ENCODE measurements at places on chromosomes 1 and 21.
A peak's percentile ranks its signal among the peaks of the same experiment; 100 is the strongest.

- DNase-seq, result no peak
Measured at GRCh38 chr1:87203904-87204303, 124.8 kb upstream of the LMO4 start.

GRCh38 chr1:158121604-158122254 lies 59.0 kb upstream of the CD1D start:
- no peak for DNase-seq

DNA sequence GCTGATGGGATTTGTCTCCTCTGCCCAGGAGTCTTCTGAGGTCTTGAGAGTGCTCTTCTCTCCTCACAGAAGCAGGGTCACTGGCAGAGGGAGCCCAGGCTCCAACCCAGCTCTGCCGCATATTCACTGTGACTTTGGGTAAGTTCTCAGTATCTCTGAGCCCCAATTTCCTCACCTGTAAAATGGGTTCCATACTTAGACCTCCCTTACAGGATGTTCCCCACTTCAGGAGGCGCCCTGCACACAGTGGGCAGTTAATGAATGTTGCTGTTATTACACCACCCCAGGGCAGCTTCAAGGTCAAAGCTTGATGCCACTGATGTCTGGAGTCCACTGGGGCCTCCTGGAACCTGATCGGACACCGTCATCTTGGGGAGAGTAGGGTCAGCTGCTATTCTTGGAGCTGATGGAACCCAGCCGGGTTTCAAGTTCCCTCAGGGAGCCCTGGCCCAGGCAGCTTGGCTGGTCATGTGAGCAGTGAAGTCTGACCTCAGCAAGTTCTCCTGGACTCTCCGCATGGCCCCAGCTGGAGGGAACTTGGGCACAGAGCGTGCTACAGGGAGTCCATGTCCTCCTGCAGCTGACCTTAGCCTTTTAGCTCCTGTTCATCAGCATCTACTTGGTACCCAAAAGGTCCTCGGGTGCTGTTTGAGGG lies 21.8 kb downstream of the COA7 start:
- peak; percentile 68 for DNase-seq

DNA sequence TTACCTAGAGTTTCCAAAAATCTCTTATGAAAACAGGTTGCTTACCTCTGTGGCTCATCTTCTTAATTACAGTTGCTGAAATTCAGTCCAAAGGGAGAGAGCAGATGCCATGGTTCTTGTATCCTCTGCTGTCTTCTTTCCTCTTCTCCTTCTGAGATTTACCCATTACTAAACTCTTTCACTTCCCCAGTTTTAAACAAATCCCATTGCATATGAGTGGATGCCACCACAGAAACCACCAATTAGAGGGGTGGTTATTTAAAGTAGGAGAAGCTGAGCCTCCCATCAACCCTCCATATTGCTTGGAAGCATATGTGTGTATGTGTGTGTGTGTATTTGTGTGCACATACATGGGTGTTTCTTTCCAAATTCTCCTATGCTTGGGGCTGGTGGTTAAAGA lies 128.5 kb upstream of the KCNK1 start:
- no peak for DNase-seq

DNA sequence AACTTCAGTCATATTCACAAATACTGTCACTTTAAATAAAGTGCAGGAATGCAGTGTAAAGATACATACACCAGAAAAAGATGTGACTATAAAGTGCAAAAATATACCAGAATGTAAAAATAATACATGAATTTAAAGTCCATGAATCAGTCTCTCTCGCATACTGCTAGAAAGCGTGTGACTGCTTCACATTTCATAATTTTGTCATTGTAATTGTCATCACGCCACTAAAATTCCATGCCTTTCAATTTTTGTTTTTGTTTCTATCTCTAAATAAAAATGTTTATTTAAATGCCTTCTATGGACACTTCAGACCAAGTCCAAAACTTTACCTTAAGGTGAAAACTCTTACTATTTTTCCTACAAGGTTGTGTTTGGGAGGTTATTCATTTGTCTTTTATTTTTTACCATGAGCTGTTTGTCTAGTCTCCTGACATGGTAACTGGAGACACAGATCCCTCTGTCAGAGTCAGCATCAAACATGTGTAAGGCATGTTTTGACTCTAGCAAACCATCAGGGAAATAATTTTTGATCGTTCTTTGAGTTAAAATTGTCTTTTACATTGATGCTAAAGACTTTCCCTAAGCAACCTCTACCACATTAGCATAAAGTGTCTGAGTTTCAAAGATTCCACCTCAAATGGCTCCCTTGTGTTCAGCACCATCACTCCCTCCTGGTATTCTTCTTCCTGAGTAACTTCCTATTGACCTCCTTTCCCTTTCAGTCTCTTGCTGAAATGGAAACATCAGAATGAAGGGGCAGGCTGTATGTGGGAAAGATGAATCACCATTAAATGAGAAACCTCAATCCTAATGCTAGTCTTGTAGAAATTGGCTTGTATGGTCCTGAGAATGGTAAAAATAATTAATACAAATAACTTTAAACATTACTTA lies 14.0 kb upstream of the AIM2 start:
- DNase-seq, result no peak

DNA sequence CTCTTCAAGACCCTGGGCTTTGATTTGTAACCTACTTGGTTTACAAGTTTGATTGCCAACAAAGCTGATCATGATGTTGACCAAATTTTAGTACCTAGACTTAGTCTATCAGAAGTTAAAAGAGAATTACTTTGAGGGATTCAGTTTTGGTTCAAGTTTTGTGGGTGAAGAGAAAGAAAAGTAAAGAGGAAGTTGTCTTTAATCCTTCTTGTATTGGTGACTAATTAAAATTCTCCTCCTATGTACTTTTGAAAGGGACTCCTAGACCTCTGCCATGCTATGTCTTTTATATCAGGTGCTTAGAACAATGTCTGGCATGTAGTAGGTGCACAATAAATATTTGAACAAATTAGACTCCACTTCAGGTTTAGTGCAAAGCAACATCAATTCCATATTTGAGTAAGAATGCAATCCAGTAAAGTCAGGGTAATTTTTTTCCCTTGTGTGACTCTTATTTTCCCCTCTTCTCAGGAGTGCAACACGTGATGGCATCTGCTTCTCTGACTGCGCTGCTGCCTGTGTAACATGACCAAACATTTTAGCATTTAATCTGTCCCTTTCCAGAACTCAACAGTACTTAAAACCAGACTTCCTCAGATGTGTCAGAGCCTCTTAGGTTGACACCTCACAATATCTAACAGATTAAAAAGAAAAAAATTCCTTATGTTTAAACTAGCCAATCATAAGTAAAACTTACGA lies 41.1 kb upstream of the KCNQ4 start:
- DNase-seq, result no peak

- no peak for DNase-seq
Measured at GRCh38 chr21:26433386-26433785, 139.7 kb downstream of the CYYR1 start.

GRCh38 chr1:203621559-203622262 lies 4.9 kb upstream of the ATP2B4 start:
- no peak for DNase-seq

DNA sequence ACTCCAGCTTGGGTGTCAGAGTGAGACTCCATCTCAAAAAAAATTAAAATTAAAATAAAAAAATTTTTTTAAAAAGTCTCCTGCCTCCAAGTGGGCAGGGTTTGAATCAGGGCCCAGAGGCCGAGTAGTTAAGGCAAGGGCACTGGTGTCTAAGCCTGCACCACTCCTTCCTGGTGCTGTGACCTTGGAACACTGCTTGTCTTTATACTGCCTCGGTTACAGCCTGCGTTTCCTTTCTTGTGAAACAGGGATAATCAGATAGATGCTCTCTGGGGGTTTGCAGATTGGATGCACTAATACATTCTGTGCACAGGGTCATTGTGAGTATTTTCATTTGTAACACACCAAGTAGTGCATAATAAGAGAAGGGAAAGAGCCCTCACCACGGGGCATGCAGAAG lies 58.4 kb upstream of the EFHD2 start:
- DNase-seq, result no peak

DNA sequence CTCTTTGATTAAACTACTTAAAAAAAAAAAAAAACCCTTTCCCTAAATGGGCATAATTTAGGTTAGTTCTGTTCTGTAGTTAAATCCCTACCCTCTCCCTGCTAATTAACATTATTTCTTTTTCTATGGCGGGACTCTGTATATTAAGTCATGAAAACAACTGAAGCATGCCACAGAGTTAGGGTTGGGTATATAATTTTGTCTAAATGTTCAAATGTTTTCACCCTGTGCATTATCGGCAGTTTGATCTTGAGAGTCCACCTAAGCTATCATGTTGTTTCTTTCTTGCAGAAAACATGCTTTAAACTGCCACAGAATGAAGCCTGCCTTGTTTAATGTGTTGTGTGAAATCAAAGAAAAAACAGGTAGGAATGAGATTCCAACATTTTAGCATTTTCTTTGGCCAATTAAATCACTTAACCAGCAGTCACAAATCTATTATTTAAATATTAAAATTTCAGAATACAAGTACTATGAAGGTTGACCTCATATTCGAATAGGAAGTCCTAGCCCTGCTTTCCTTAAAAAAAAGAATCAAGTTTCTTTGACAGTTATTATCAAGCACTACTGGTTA lies 4.0 kb downstream of the PBX1 start:
- no peak for DNase-seq

DNA sequence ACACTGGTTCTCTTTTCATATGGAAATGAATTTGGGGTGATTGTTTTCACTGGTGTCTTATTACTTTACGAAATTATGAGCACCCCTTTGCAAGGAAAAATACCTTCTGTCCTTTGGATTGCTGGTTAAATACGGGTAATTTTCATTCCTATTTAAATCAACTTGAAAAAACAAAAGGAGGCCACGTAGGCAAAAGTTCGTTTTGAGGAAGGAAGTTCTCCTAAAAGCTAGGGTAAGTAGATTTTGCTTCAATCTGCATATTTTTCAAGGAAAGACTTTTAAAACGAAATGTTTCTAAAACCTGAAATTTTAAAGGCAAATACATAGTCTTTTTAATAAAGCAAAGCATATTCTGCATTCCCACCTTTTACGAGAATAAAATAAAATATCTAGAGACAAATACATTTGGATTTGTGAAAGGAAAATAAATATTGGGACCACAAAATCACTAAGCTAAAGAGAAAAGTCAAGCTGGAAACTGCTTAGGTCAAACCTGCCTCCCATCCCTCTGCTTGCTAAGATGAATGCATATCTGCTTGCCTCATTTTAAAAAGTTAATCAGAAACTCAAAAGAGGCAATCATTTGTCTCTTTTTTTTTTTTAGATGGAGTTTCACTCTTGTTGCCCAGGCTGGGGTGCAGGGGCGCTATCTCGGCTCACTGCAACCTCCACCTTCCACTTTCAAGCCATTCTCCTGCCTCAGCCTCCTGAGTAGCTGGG lies 70.9 kb upstream of the ETS2 start:
- DNase-seq, result no peak

DNA sequence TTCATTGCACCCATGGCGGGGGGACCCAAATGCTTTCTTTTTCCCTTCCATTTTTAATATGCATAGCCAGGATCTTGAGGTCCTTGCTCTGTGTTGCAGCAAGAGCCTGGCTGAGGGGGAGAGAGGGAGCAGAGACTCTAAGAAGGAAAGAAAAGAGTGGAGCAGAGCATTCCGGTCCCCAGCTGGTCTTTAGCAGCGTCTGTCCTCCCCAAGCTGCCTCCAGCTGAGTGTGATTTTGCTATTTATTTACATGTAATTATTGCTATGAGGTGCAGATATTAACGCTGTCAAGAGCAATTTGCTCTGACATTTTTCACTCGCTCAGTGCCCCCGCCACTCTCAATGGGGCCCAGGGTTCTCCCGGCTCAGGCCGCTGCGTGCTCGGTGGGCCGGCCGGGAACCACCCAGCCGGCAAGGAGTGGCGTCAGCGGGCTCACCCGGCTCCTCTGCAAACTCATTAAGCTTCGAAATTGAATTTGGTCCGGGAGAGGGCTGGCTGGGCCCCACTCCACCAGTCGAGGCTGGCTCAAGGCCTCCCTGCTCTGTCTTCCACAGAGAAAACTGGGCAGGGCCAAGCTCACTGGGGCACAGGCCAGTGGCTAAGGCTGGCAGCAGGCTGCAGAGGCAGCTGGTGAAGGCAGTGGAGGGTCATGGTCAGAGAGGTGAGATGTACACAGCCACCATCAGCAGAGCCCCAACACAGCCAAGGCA lies 93.2 kb downstream of the PAX7 start:
- DNase-seq, result peak; percentile 36

GRCh38 chr1:240739754-240740153 lies 127.8 kb upstream of the GREM2 start:
- DNase-seq, result no peak

GRCh38 chr1:104953555-104953954 lies 1203.9 kb downstream of the AMY1C start:
- no peak for DNase-seq

GRCh38 chr1:213829780-213830179 lies 158.0 kb upstream of the PROX1 start:
- no peak for DNase-seq

DNA sequence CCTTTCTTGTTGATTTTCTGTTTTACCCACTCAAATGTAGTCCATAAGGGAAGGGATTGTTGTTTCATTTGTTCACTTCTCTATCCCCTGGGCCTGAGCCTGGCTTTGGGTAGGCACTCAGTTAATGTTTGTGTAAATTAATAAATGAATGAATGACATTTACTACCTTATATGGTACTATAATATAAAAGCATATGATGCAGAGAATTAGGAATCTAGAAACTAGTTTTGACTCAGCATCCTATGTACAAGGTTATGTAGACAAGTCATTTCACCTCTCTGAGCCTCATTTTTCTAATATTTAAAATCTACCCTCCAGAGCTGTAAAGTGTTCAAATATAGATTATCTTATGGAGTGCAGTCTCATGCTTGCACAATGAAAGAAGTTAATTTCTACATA lies 68.9 kb upstream of the S1PR1 start:
- no peak for DNase-seq

- DNase-seq, result no peak
Measured at GRCh38 chr1:53134961-53135734, 7.3 kb downstream of the SLC1A7 start.

GRCh38 chr1:167964646-167965045 lies 27.8 kb upstream of the MPC2 start:
- no peak for DNase-seq

DNA sequence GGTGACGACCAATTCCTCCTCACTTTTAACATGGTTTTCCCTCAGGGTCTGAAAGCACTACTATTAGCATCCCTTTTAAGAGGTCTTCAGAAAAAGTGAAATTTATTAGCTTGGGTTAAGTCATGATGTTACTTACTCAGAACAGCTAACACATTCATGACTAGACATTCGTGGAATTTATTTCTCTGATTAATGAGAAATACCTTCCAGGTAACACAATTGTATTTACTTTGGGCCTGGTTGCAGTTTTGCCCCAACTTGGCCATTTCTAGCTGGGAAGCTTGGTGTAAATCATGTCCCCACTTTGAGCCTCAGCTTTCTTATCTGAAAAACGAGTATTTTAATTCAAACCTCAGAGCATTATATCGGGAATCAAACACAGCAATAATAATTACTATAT lies 119.2 kb upstream of the SPATA6 start:
- no peak for DNase-seq

Data from Ammon's horn (tissue), 1 donor.